ENCODE measurements at places on chromosomes 5 and 9.
A peak's percentile ranks its signal among the peaks of the same experiment; 100 is the strongest.

- DNase-seq = no peak
These were observed 12.7 kb upstream of the DNAH5 start for GRCh38 chr5:13957032-13957645.

DNA sequence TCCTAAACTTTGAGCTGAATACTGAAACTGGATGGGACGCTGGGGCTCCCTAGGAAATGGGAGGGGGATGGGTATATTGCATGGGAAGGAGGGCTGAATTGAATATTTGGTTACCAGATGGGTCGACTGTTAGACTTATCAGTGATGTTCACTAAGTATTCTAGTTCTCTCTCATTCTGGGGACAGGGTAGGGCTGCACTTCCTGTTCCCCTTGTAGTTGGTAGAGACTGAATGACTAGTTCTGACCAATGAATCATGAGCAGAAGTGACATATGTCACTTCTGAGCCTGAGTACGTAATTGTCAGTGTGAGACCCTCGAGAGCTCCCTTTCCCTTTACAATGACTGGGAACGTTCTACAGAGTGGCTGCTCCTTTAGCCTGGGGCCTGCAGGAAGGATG, 55.5 kb upstream of the DMRT1 start:
- DNase-seq = no peak

DNA sequence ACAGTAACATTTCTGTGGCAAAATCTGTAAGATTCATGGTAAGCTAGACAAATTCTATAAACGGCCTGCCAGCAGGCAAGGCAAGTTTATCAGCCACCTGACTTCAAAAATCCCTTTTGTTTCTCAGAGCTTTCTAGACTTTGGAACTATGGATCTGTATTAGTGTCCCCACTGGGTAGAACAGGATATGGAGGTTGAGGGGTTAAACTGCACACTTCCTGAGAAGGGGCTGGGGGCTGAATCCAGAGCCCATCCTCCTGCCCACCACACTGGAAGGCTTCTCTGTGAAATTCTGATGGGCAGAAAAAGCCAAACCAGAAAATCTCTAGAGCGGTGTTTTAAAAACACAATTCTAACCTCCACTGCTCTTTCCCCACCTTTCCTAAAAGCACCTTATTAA, 128.7 kb downstream of the ENTREP1 start:
- no peak for DNase-seq

- no peak for DNase-seq
These were observed 16.7 kb downstream of the PRLR start for GRCh38 chr5:35213608-35214007.

DNA sequence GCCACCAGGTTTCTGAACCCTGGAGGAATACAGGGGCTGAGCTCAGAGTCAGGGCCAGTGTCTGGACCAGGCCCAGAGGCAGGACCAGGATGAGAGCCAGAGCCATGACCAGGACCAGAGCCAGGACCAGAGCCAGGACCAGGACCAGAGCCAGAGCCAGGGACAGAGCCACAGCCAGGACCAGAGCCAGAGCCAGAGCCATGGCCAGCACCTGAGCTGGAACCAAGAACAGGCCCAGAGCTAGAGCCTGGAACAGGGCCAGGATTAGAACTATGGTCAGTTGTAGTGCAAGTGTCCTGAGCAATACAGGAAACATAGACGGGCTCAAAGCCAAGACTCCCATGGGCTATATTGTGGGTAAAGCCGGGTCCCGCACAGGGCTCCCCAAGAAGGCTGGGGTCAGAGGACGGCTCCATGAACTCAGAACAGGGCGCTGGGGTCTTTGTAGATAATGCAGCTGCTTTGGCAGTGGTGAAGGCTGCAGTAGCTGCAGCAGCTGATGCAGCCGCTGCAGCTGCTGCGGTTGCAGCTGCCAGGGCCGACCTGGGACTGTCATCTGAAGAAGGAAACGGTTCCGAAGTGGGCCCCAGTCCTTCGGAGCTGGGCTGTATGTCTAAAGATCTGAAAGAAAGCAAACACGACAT, 559 bp downstream of the SPAG8 start:
- DNase-seq = no peak

DNA sequence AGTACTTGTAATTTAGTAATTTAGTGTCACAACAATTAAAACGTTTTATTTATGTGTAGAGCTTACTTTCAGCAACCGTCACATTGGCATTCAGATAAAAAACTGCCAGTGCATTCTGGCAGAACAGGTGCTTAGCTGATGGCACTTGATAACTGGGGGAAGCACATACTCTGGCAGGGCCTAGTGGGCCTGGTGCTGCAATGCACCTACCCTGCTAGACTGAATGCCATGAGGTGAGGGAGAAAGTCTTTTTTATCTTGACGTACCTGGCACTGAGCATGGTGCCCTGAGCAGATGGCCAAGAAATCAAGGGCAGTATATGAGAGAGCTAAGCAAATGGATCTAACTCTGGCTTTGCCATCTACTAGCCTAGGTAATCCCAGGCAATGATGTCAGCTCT, 280.6 kb upstream of the EFNA5 start:
- DNase-seq = no peak

DNA sequence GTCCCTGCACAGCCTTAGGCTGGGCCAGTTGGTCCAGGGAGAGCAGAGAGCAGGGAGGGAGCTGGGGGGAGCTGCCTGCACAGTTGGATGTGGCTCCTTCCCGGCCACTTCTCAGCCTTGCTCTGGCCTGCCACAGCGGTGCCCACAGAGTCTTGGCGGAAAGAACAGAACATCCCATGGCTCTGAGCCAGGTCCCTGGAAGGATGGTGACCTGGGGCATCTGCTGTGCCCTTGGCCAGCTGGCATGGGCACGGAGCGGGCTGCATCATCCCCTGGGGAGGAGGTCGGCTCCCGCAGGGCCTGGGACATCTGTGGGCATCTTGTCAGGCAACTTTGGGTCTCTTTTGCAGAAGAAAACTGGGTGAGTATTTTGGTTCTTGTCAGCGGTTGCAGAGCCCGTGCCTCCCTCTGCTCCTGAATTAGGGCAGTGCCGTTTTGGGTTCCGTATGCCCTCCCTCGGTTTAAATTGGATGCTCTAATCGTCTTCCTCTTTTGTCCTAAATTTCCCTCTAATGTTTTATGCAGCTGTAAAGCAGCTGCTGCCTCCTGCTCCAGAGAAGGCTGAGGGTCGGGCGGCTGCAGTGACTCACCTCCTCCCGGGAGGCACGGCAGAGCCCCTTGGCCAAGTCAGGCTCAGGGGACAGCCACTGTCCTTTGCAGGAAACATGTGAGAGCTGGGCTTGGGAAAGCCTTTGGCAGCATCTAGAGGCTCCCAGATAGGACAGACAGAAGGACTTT, 10.5 kb upstream of the NACC2 start:
- no peak for DNase-seq

- DNase-seq = no peak
These were observed 40.9 kb downstream of the CACNA1B start for GRCh38 chr9:137918331-137919094.

GRCh38 chr5:145283141-145283810, 551.9 kb downstream of the PRELID2 start:
- DNase-seq = no peak

GRCh38 chr9:22053178-22053577, 44.1 kb upstream of the CDKN2B start:
- no peak for DNase-seq

DNA sequence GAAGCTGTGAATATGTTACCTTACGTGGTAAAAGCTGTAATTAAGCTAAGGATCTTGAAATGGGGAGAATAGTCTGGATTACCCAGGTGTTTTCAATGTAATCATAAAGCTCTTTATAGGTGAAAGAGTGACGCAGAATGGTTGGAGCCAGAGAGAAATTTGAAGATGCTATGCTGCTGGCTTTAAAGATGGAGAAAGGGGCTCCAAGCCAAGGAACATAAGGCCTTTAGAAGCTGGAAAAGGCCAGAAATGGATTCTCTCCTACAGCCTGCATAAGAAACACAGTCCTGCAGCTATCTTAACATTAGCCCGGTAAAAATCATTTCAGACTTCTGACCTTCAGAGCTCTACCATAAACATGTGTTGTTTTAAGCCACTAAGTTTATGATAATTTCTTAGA, 243.3 kb upstream of the VLDLR start:
- no peak for DNase-seq

GRCh38 chr5:23012842-23013241, 159.7 kb upstream of the CDH12 start:
- DNase-seq = no peak

DNA sequence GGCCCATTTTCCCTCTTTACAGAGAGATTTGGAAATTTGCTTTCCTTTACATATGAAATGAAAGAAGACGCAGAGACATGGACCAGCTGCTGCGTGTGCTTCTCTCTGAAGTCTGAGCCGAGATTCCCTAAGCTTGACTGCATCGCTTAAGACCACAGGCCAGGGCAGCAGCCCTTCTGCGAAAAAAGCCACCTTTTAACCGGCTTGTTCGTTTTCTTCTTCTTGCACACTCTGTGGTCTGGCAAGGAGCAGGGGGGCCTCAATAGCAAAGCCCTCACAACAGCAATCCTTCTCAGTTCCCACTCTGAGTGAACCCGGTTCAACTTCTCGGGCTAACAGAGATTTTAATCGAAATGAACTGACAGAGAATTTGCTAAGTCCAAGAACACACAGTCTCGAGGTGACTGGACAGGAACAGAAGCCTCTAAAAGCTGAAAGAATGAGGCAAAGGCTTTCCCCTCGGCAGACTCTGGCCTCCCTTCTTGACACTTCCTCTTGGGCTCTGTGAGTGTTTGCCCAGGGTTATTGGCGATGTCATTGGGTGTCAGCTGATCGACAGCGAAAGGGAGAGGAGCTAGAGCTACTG, 512.9 kb upstream of the KLF4 start:
- DNase-seq = no peak

DNA sequence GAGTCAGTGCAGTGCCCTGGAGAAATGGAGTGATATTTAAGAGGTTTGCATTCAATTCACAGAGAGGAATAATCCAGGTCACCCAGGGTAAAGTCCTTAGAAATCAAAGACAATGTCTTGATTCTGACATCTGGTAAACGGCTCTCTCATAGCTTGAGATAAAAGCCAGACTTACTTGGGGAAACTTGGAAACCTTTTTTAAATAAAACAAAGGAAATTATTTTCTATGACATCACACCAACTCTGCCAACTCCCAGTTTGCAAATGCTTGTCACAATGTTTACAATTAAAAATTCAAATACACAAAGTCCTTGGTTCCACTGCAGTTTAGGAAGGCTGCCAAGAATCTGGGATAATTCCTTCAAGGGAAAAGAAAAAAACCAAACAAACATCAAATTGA, 255.1 kb upstream of the NREP start:
- DNase-seq = no peak

GRCh38 chr9:36487482-36488388, 85.0 kb upstream of the MELK start:
- peak; percentile 95 for DNase-seq

DNA sequence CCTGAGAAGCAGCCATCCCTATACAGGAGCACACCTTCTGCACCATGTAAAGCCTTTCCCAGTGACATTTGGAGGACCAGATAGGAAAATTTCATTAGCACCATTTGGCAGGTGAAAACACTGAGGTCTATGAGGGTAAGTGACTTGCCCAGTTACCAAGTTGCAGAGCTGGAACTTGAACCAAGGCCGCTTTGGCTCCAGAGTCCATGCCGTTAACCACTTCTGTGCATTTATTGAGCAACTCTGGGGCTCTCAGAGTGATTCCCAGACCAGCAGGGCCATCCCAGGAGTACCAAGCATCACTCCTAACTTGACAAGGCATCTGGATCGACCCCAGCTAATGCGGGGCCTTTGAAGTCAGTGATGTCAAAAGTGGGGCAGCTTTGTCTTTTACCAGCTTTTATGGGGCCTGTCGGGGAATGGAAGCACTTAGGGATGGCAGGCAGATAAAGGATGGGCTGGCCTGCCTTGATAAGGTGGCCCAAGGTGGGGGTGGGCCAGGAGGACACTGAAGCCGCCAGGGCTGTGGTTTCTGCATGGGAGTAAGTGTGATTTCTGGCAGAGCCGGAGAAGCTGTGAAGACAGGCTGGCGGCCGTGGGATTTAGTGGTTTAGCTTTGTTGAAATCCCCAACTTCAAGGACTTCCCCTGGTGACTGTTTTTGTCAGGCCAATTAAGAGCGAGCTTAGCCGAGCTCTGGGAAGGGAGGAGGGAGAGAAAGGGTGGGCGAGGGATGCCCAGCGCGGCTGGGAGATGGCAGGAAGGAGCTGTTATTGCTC, 127.3 kb downstream of the MACROH2A1 start:
- DNase-seq = no peak

DNA sequence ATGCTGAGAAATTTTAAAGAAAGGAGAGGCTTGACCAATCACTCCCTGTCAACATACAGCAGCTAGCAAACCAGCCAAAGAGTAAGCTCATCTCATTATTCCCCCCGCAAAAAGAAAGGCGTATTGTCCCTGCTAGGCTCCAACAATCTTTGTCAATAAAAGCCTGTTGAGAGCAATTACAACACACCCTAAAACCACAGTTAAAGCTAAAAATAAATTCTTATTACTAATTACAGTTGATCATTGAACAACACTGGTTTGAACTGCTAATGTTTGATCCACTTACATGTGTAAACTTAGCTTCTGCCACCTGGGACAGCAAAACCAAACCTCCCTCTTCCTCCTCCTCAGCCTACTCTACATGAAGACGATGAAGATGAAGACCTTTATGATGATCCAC, 151.2 kb downstream of the TSSK1B start:
- no peak for DNase-seq

GRCh38 chr5:83562071-83562606, 90.6 kb downstream of the VCAN start:
- no peak for DNase-seq

DNA sequence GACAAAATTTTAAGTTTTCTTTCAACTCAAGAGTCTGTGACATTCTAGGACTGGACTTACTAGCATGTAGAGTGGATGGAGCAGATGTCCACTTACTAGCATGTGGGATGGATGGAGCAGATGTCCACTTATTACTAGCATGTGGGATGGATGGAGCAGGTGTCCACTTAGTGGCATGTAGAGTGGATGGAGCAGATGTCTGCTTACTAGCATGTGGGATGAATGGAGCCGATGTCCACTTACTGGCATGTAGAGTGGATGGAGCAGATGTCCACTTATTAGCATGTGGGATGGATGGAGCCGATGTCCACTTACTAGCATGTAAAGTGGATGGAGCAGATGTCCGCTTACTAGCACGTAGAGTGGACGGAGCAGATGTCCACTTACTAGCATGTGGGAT, 2.4 kb downstream of the SLC36A1 start:
- DNase-seq = no peak

DNA sequence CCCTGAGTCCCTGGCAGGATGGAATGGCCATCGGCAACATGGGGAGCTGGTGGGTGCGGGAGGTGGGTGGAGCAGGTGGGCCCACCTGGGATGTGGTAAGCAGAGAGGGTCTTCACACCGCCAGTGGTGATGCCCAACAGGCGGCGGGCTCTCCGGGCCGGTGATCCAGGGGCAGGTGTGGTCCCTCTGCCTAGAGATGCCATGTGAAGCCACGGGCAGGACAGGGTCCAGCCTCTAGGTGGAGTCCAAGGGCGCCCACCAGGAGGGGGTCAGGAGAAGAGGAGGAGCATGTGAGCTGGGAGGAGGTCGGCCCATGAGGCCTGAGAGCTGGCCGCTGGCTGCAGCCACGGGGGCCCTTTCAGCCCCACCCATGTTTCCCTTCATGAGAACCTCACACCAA, 221.1 kb downstream of the FANCC start:
- no peak for DNase-seq

- DNase-seq = no peak
These were observed 5.6 kb downstream of the ADAMTS13 start for GRCh38 chr9:133427658-133428348.

GRCh38 chr9:129278391-129279237, 100.6 kb upstream of the IER5L start:
- DNase-seq = no peak
